ENCODE measurements at places on chromosomes 2 and 18. TPM values are rescaled to one million over a fixed set of nuclear protein-coding genes. Genes with fewer than 3 reads are reported as not detected.

DNA sequence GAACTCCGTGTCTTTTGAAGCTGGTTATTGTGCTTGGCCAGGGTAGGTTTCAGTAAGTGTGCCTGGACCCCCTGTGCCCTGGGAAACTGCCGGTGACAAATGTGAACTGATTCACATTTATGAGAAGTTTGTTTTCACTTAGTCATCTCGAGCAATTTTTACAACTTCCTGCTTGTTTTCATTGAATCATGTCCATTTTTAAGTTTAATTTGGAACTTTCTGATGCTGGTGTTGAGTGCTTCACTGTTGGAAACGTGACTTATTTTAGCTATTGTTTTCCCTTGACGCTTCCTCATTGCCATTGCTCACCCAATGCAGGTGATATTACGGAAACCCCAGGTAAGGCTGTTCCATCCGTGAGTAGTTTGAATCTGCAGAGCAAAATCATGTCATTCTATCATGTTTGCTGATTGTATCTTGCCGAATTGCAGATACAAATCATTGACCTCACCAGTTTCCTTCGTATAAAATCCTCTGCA lies 97.2 kb downstream of the RTN4 start:
- no peak for DNase-seq
- H3K27ac ChIP-seq: no peak overlapping the region
- H3K4me3 ChIP-seq: no peak overlapping the region
- no peaks in the 10 kb centered on the region for H3K36me3 ChIP-seq
- H3K4me1 ChIP-seq: peaks cover 5% of the 10 kb centered on the region

DNA sequence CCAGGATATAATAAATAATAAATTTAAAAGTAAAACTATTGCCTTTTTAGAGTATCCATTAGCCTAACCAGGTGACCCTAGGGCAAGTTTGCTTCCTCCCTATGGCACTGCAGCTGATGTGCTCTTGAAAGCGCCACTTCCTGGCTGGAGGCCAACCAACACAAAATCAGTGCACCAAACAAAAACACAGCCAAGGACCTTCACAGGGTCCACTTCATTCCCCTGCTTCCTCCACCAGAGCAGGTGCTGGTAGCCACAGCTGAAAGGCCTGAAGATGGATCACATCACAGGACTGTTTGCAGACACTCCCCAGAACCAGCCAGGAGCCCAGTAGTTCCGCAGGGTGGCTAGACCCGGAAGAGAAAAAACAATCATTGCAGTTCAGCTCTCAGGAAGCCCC lies 108.8 kb downstream of the TWIST2 start:
- H3K36me3 ChIP-seq: no peaks in the 10 kb centered on the region
- H3K4me1 ChIP-seq: no peaks in the 10 kb centered on the region
- H3K4me3 ChIP-seq: no peak overlapping the region
- H3K27ac ChIP-seq: no peak overlapping the region
- peak; percentile 62 for DNase-seq
- no peaks in the 10 kb centered on the region for H3K27me3 ChIP-seq

LYG1 gene
- 0.57 TPM for total RNA-seq

FASTKD2 gene
- 26.0 TPM for total RNA-seq

NPHP1 gene
- total RNA-seq: 9.7 TPM

ZNF396 gene
- 0.99 TPM for total RNA-seq

- no peaks in the 10 kb centered on the region for H3K27me3 ChIP-seq
- H3K4me3 ChIP-seq: no peak overlapping the region
- DNase-seq: peak; percentile 70
- H3K27ac ChIP-seq: no peak overlapping the region
- peaks cover 10% of the 10 kb centered on the region for H3K4me1 ChIP-seq
These were observed 32.8 kb downstream of the AOX1 start for GRCh38 chr2:200618590-200619021.

MOCOS gene
- total RNA-seq: 1.7 TPM

GRCh38 chr2:215027779-215028178 lies 110.6 kb downstream of the ABCA12 start:
- H3K4me1 ChIP-seq: no peaks in the 10 kb centered on the region
- no peak overlapping the region for H3K27ac ChIP-seq
- no peaks in the 10 kb centered on the region for H3K27me3 ChIP-seq
- H3K36me3 ChIP-seq: no peaks in the 10 kb centered on the region
- DNase-seq: no peak

- no peaks in the 10 kb centered on the region for H3K36me3 ChIP-seq
- no peaks in the 10 kb centered on the region for H3K4me1 ChIP-seq
- peak overlapping the region; percentile 1 for H3K27ac ChIP-seq
- no peak overlapping the region for H3K4me3 ChIP-seq
- no peak for DNase-seq
- H3K27me3 ChIP-seq: no peaks in the 10 kb centered on the region
These were observed 223.6 kb upstream of the EPAS1 start for GRCh38 chr2:46073540-46074046.

DNA sequence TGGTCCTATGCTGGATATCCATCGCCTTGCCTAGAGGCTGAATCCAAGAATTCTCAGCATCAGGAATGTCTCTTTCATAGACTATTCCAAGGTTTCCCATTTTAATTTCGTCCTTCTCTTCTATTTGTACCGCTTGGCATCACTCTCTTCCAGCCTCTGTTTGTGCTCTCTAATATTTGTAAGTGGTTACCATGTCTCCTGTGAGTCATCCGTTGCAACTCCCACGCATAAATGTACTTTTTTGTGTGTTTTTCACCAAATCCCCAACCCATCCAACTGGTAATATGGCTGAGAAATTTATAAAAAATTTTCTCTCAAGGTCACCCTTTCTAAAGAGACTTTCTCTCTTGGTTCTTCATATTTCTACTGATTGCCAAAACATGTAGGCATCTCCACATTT lies 21.8 kb downstream of the COLEC12 start:
- no peaks in the 10 kb centered on the region for H3K27me3 ChIP-seq
- H3K4me1 ChIP-seq: peaks cover 66% of the 10 kb centered on the region
- DNase-seq: no peak
- H3K27ac ChIP-seq: peak overlapping the region; percentile 64
- H3K4me3 ChIP-seq: no peak overlapping the region

DNA sequence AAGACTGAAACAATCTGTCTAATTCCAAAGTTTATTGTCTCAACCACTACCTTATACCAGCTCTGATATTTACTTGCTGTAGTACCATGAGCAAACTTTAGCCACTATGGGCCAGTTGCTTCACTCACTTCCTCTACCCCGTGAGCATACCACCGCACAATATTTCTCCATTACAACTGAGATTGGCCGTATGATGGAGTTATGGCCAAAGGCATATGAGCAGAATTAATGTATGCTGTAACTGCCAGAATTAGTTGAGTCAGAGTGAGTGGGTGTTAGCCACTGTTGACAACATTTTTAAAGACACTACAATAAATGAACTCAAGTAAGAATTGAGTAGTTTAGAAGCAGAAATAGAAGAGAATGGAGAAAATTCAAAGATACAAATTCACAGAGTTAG lies 69.7 kb downstream of the LRATD1 start:
- no peak overlapping the region for H3K4me3 ChIP-seq
- H3K4me1 ChIP-seq: no peaks in the 10 kb centered on the region
- peak; percentile 10 for DNase-seq
- no peaks in the 10 kb centered on the region for H3K36me3 ChIP-seq

PIEZO2 gene
- 4.1 TPM for total RNA-seq

DNA sequence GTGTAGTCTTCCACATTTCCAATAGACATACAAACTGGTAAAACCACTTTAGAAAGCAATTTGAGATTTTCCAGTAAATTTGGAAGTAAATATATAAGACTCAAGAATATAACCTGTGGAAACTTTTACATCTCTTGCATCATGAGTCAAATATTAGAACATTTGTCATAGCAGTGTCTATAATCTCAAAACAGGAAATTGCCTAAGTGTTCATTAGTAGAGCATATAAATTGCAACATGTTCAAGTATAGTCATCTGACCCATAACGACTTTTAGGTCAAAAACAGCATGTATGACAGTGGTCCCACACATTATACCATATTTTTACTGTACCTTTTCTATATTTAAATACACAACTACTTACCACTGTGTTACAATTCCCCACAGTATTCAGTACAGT lies 555.9 kb upstream of the VRK2 start:
- no peak overlapping the region for H3K27ac ChIP-seq
- H3K4me1 ChIP-seq: no peaks in the 10 kb centered on the region
- no peak overlapping the region for H3K4me3 ChIP-seq
- no peaks in the 10 kb centered on the region for H3K36me3 ChIP-seq

DNA sequence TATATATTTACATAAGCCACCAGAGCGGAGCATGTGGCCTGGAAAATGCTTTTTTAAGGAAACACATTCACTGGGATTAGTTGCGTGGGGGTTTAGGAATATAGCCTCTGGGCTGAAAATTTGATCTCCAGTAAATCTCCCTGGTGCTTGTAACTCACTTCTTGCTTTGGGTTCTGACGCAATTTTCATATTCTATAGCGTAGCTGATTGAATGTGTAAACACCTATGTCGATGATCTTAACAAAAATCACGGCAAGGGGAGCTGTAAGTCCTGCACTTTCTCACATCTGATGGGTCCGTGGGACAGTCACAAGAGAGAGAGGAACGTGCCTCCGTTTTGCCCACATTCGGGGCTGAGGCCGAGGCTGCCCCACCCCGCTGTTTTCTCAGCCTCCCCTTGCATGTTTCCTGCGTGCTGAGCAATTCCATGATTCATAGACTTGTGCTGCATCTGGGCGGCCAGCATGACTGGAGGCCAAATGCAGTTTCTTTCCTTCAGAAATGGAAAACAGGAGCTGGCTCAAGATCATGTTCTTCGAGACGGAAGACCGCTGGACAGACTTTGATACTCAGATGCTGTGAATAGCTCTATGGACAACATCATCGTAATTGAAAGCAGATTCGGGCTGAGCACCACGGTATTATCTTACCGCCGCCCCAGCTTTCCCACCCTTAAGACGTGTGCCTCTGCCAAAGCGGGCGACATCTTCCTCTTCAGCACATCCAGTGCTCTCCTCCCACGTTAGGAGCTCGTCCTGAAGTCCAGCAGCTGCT lies 109.2 kb downstream of the TMEM18 start:
- H3K4me1 ChIP-seq: no peaks in the 10 kb centered on the region
- H3K27me3 ChIP-seq: no peaks in the 10 kb centered on the region
- no peak overlapping the region for H3K27ac ChIP-seq
- no peak for DNase-seq
- H3K4me3 ChIP-seq: no peak overlapping the region

GRCh38 chr2:241922411-241922810 lies 52.9 kb downstream of the RTP5 start:
- no peaks in the 10 kb centered on the region for H3K27me3 ChIP-seq
- H3K36me3 ChIP-seq: no peaks in the 10 kb centered on the region
- no peak overlapping the region for H3K4me3 ChIP-seq
- H3K4me1 ChIP-seq: no peaks in the 10 kb centered on the region
- no peak for DNase-seq

C1QL2 gene
- total RNA-seq: not detected

ZNF521 gene
- 17.4 TPM for total RNA-seq

GAL3ST2 gene
- not detected for total RNA-seq

DNA sequence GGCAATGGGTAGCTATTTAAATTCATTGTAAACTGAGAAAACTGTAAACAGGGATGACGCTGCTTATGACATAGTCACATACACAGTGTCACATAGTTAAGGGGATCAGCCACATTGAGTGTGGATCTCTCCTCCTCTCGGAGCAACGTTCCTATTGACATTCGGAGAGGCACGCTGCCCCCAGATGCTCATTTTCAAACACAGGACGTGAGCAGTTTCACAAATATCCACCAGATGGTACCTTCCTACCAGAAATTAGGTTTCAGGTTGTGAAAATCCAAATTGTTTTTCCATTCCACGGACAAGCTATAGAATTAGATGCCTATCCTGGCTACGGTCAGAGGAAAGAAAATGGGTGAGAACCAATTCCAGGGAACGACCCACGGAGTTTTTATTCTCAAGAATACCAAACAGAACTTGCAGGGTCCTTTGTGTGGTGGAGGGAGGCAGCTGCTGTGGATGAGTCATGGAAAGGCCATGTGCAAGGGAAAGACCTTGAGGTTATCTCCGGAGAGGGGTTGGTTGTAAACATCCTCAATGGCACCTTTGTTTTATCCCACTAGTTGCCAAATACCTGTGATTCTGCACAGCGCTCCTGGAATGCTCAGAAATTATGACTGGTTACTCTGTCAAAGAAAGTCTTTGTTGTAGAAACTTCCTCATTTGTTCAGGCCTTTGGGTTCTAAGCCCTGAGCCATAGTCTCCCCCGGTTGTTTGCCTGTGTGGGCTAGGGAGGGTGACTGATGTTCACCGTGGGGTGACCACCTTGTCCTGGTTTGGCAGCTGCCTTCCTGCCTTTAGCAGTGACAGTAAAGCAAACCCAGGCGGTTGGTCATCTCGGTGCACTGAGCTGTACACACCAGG lies 88.0 kb downstream of the ACTR3 start:
- H3K27me3 ChIP-seq: no peaks in the 10 kb centered on the region
- H3K4me1 ChIP-seq: no peaks in the 10 kb centered on the region
- DNase-seq: peak; percentile 55
- no peak overlapping the region for H3K27ac ChIP-seq
- H3K36me3 ChIP-seq: peaks cover 6% of the 10 kb centered on the region

DNA sequence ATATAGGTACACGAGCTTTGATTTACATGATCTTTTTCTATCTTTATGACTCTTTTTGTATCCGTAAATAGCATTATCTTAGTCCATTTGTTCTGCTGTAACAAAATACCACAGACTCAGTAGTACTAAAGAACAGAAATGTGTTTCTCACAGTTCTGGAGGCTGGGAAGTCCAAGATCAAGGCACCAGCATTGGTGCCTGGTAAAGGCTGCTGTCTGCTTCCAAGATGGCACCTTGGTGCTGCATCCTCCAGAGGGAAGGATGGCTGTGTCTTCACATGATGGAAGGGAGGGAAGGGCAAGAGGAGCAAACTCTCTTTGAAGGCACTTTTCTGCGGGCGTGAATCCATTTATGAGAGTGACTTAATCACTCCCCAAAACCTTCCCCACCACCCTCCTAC lies 36.0 kb downstream of the EIF5B start:
- no peaks in the 10 kb centered on the region for H3K27me3 ChIP-seq
- no peak overlapping the region for H3K27ac ChIP-seq
- no peak overlapping the region for H3K4me3 ChIP-seq
- H3K36me3 ChIP-seq: peaks cover 75% of the 10 kb centered on the region
- H3K4me1 ChIP-seq: no peaks in the 10 kb centered on the region

UGT1A4 gene
- total RNA-seq: not detected

ITGB6 gene
- total RNA-seq: not detected

- DNase-seq: no peak
- no peak overlapping the region for H3K4me3 ChIP-seq
- no peaks in the 10 kb centered on the region for H3K36me3 ChIP-seq
- H3K4me1 ChIP-seq: peaks cover 55% of the 10 kb centered on the region
- H3K27ac ChIP-seq: peak overlapping the region; percentile 57
These were observed 204.1 kb downstream of the CTIF start for GRCh38 chr18:48742706-48743475.

DNA sequence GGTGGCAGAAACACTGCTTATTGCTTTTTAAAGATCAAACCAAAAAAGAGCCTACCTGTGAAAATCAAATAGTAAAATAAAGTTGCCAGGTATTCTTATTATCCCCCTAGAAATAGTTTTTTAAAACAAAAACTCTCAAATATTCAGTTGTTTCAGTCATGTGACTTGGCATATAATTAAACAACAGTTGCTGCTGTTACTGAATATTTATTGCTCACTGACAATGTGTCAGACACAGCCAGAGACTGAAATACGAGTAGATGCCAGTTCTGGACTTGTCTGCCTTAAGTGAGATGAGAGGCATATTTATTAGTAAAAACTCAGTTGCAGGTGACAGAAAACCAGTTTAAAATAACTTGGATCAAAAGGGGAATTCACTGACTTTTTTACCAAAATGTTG lies 106.0 kb upstream of the RAB12 start:
- no peaks in the 10 kb centered on the region for H3K36me3 ChIP-seq
- H3K27ac ChIP-seq: no peak overlapping the region
- no peaks in the 10 kb centered on the region for H3K27me3 ChIP-seq

All from esophagus muscularis mucosa (tissue), 4 donors.